ENCODE measurements at places on chromosomes 6 and 20.

DNA sequence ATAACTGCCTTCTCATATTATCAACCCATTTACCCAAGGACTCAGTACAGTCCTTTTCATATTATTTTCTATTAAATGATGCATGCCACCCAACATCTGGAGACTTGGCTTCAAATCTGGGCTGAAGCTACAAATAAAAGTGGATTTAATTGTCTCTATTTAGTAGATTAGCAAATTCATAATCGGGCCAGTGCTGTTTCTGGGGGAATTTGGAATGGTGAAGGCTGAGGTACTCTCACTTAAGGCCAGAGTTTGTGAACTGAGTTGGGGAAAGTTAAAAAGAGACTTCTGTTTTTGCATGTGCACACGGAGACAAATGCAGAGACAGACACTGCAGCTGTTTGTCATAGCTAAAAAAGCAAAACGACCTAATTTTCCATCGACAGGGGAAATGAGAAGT lies 100.9 kb downstream of the PFDN4 start:
- DNase-seq = no peak

- no peak for DNase-seq
These were observed 365.6 kb downstream of the FARS2 start for GRCh38 chr6:5626727-5627426.

GRCh38 chr6:75993236-75994162 lies 79.0 kb downstream of the IMPG1 start:
- no peak for DNase-seq

- DNase-seq = no peak
These were observed 56.4 kb upstream of the VSTM2L start for GRCh38 chr20:37846573-37846972.

DNA sequence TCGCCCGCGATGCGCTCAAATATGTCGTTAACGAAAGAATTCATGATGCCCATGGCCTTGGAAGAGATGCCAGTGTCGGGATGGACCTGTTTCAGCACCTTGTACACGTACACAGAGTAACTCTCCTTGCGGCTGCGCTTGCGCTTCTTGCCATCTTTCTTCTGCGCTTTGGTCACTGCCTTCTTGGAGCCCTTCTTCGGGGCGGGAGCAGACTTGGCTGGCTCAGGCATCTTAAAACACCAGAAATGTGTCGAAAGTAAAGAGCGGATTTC lies 36.4 kb downstream of the HFE start:
- no peak for DNase-seq

DNA sequence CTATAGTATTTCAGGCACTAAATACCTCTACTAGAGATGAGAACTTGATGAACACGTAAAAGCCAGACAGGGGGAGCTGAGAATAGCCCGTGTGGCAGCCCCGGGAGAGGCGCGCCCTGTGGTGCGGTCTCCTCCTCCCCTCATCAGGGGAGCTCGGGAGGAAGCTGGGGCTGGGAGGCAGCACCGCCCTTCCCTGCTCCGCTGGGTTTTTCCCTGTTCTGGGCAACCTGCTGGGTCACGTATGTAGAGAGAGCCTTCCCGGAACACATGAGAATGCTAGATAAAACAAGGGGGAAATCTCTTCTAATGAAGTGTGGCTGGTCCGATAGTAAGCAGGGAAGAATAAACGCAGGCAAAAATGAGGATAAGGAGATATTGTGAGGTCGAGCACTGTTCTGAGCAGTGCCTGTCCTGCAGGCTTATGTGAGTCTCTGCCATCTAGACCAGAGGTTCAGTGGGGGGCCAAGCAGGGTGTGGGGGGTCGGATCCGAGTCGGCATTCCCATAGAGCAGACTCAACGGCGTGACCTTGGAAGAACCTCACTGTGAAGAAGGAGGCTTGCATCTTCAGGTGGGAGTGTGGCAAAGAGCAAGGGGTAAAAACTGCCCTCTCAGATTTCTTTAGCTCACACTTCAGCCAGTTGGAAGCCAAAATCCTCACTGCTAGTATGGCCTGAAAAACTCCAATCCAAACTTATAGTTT lies 13.4 kb upstream of the RPS6KA2 start:
- no peak for DNase-seq

DNA sequence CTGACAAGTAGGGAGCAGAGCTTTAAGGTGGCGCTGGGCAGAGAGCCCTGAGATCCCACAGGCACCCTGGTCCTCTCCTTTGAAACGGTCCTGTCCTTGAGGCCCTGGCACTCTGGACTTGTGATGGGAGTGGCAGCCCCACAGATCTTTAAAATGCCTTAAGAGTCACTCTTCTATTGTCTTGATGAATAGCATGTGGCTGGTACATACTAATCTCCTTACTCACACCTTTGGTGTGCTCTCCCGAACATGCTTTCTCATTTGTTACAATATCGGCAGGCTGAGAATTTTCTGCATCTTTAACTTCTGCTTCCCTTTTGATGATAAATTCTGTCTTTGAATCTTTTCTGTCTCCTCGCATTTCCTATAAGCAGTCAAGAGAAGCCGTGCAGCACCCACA lies 333.8 kb downstream of the TFAP2A start:
- no peak for DNase-seq

DNA sequence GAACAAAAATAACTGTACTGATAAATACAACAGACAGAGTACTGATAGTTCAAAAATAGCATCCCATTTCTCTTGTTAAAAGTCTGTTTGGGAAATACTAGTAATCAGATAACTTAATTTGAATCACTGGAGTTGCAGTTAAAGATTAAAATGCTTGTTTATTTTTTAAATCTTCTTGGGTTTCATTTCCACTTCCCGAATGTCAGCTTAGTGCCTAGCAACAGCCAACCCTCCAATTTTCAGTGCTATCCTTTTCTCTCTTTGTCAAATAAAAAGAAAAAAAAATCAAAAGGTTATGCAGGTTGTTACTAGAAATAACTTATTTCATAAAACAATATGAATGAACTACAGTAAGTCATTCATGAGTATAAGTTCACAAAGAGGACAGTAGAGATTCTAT lies 257.7 kb upstream of the STXBP5 start:
- DNase-seq = no peak

DNA sequence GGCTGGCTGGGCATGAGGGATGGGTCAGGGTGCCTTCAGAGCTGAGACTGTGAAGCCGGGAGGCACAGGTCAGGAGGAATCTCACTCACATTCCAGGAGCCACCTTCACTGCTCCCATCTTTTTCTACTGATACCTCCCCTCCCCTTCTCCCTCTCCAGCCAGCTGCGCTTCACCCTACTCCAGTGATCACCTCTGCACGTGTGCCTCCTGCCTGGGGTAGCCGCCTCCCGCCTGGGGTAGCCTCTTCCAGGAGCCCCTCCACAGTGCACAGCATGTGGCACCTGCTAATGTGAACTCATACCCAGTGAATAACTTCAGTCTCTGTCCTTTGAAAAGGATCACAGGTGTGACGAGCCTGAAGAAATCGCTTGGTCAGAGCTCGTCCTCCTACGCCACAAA lies 232.6 kb downstream of the TMEM242 start:
- no peak for DNase-seq

DNA sequence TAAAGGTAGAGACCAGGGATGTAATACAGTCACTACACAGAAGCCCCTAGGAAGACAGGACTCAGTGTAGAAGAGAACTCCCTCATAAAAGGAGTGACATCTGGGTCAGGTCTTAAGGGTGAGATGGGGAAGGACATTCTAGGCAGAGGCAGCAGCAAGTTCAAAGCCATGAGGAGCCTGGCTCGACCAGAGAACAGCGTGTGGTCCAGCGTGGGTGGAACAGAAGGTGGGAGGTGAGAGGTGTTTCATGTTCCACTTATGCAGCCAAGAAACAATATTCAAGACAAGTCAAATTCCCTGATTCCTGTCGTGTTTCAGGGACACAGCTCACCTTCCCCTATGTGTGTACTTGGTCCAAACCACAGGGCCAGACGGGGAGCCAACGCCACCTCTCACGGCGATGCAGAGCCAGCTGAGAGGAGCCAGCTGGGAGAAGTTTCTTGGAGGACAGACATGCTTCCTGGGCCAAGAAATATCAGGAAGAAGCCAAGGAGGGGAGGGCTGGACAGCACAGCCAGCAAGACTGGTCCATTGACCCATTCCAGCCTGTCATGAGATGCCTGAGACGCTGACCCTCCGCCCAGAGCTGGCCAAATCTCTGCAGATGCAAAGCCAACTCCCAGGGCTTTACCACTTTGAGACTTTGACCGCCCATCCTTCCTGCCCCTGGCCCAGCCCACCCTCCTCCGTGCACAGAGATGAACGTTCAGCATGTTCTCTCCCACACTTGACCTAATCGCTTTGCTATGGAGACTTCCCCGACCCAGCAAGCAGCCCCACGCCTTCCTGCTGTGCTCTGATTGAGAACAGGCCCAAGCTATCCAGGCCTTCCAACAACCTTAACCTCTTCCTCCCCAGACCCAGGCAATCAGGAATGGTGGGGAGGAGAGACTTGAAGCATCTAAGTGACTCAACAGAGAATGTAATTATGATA lies 113.8 kb downstream of the PRND start:
- DNase-seq = no peak

GRCh38 chr6:163356324-163356723 lies 58.2 kb upstream of the QKI start:
- no peak for DNase-seq

DNA sequence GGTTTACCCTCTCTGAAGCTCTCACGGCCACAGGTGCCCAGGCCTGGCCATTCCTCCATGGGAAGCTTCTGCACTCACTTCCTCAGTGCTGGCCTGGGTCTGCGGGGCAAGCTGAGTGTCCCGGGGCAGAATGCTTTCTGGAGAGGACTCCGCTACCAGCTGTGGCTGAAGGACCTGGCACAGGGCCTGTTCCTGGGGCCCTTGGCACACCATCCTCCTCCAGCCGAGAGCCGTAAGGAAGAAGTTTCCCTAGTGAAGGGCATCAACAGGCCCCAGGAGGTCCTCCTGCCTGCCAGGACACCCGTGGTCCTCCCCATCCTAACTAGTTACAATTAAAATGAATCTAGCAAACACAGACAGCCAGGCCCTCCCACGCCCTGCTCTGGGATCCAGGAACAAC lies 14.0 kb upstream of the KCNK15 start:
- no peak for DNase-seq

GRCh38 chr20:6768228-6769140 lies 998 bp downstream of the BMP2 start:
- no peak for DNase-seq

GRCh38 chr6:133977983-133978895 lies 25.2 kb downstream of the TBPL1 start:
- DNase-seq = no peak

- DNase-seq = no peak
These were observed 173.0 kb downstream of the PLCB4 start for GRCh38 chr20:9241721-9242427.

GRCh38 chr20:2093159-2093781 lies 8.4 kb upstream of the STK35 start:
- no peak for DNase-seq

GRCh38 chr6:132365281-132365907 lies 35.9 kb downstream of the MOXD1 start:
- peak; percentile 79 for DNase-seq

- DNase-seq = no peak
These were observed 957 bp downstream of the TTK start for GRCh38 chr6:80005406-80005805.

DNA sequence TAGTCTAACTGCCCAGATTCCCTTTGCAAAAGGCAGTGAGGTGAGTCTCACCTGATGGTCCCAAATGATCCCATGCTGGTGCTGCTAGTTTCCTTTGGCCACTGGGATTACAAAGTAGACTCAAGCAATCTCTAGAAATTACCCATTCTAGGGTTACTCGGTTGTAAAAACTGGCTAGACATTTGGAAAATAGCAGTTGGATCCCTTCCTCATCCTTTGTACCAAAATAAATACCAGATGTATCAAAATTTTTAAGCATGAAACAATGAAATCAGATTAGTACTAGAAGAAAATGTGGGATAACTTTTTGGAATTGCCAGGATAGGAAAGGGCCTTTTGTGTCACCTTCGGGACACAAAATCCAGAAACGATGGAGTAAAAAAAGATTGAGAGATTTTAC lies 112.9 kb upstream of the TOP1 start:
- DNase-seq = no peak

- DNase-seq = no peak
These were observed 93.6 kb upstream of the CNKSR3 start for GRCh38 chr6:154604119-154604518.

GRCh38 chr6:15152700-15153099 lies 93.2 kb upstream of the JARID2 start:
- no peak for DNase-seq

GRCh38 chr6:37696841-37697662 lies 631 bp downstream of the MDGA1 start:
- no peak for DNase-seq
